ENCODE measurements at places on chromosomes 2 and 18. TPM values are rescaled to one million over a fixed set of nuclear protein-coding genes. Genes with fewer than 3 reads are reported as not detected.

The DSG1 gene
- total RNA-seq, result 0.64 TPM

The ALPG gene
- total RNA-seq, result not detected

The MC4R gene
- under 0.01 TPM for total RNA-seq

The DNAH6 gene
- under 0.01 TPM for total RNA-seq

The LNPK gene
- total RNA-seq, result 16.6 TPM
